ENCODE measurements at places on chromosomes 1 and 21.

DNA sequence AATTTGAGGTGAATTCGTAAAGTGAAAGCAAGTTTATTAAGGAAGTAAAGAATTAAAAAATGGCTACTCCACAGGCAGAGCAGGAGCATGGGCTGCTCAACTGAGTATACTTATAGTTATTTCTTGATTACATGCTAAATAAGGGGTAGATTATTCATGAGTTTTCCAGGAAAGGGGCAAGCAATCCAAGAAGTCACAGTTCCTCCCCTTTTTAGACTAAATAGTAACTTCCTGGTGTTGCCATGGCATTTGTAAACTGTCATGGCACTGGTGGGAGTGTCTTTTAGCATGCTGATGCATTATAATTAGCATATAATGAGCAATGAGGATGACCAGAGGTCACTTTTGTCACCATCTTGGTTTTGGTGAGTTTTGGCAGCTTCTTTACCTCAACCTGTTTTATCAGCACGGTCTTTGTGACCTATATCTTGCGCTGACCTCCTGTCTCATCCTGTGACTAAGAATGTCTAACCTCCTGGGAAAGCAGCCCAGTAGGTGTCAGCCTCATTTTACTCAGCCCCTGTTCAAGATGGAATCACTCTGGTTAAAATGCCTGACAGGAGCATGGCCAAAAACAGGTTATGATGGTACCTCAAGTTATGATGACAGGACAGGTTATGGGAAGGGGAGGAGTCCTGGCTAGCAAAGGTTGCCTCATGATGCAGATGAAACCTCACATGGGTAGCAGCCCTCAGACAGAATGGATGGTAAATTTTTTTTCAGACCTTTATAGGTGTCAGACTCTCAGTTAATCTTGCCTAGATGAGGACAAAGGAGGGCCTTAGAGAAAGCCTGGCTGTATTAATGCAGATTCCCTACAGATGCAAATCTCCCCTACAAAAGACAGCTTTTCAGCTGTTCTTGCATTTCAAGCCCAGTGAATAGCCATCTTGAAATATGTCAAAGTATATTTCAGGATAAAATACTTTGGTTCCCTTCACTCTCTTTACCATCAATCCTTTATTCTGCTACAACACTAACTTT is 49.7 kb downstream of the SIPA1L2 start:
- no peak for DNase-seq

GRCh38 chr1:181784039-181784683 is 277.4 kb downstream of the ZNF648 start:
- no peak for DNase-seq

- DNase-seq, result no peak
Observed at GRCh38 chr1:163820766-163821165, 499.0 kb downstream of the NUF2 start.

GRCh38 chr1:167454304-167454893 is 63.9 kb downstream of the CD247 start:
- DNase-seq, result no peak

DNA sequence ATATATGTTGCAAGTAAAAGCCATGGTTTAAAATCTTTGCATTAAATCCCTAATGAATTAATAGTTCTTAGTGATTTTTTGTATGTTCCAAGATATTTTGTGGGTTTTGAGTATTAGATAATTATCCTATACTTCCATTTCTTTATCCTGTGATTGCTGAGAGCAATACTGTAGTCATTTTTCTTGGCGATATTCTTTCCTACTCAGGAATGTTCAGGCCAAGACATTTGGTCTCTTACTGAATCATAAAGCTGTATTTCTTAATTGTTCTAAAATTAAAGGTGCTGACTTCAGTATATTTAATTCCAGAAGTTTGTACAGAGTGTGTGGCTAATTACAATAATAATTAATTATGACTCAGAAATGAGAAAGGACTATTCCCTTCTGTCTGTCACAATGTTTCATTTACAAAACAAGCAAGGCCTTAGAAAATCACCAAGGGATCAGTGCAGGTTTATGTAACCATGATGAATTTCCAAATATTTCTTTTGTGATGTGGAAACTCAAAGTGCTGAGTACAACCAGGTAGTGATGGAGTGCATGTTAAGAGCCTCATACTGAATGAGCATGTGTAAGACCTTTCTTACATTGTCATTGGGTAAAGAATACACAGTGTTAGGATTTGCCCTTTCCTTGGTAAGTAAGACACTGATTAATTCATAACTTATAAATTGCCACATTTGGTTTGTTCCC is 161.2 kb downstream of the HMCN1 start:
- no peak for DNase-seq

- no peak for DNase-seq
Observed at GRCh38 chr1:164891615-164892014, 332.6 kb downstream of the PBX1 start.

DNA sequence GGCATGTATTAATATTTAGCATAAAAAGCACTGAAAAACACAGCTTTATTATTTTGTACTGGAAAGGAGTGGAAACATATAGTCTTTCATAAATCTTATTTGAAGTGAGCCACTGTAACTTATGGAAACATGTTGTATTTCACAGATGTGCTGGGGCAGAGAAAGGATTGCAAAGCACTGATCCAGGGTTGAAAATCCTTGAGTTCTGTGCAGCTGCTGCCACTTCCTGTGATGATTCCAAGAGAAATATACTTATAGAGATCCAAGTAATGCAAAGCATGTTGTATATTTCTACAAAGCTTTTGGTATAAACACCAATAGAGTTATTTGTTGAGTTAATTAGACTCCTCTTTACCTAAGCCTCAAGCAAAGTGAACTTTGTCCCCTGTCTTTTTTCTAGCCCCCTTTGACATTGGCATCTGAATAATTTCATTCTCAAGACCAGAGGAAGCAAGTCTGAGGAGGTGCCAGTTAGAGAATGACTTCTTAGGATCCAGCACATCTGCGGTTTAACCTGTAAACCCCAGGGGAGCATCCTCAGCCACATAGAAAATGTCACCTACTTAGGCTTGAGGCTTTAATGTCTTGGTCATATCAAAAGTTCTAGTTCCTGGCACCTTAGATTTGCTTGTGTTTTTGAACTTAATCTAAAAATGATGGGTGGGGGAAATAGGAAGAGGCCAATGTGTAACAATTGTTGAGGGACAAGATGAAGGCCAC is 173.3 kb downstream of the FASLG start:
- no peak for DNase-seq

GRCh38 chr1:25640646-25641328 is 24.2 kb downstream of the MAN1C1 start:
- no peak for DNase-seq
